ENCODE measurements at places on chromosomes 5 and 9.

DNA sequence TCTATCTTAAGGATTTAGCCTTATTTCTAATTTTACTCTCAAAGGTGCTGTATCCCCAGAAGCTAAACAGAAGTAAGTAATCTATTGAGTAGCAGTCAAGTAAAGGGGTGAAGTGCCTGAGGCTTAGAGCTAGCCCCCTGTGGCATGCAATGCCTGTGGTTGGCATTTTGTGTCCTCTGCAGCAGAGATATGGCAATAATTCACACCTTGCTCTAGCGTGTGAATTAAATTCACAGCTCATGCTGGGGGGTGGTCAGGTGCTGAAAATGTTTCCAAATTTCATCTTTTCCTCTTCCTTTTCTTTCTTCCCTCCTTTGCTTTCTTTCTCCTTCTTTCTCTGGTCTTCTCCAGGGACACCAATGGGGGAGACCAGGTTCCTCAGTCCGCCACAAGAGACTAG lies 262.1 kb downstream of the GABRB2 start:
- no peak for DNase-seq

DNA sequence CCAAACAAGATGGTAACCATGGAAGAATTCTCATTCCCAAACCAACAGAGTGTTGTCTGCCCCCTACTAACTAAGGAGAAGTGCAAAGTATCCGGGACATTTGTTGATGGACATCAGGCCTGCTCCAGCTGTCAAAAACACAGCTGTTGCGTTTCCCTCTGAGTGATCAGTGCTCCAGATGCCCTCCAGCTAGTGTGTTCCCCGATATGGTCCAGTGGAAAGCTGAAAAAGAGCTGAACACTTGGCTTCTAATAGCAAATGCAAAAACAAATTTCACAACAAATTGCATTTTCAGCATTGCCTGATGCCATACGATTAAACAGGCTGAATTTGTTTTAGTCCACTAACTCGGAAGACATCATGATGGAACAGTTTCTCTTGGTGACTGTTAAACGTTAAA lies 1398.7 kb downstream of the PTPRD start:
- no peak for DNase-seq

DNA sequence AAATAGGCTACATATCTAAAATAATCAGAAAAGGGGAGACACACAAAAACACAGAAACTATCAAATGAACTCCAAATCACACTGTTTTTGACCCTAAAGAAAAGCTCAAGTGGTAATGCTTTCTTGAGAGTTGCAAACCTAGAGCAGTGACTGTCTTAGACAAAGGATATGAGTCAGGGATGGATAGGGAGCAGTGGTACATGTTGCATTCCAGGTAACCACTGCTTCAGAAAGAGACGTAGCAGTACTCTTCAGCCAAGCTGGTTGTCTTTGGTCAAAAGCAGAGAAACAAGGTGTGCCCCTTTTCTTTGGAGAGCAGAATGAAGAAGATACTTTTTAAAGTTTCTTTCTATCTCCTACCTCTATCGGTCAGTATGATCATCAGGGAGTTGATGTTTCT lies 1003.6 kb downstream of the CDH9 start:
- DNase-seq: no peak

GRCh38 chr5:54514291-54514690 lies 3.3 kb upstream of the SNX18 start:
- no peak for DNase-seq

- DNase-seq: no peak
Observed at GRCh38 chr9:129276486-129277230, 98.6 kb upstream of the IER5L start.

DNA sequence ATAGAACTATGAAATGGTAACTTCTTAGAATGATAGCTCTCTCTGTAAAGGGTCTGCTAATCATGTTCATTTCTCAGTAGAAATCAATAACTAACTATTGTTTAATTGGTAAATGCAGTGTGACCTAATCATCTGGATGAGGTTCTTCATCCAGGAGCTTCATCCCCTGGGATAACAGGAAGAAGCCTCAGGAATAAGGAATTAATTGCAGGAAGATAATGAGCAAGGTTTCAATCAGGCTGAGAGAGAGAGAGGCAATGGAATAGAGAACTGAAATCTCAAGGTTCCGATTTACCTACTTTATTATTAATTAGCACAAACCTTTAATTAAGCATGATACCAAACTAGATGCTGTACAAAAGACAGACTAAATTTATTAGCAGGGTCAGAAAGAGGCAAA lies 499.7 kb downstream of the MAT2B start:
- no peak for DNase-seq

Data from cortex of kidney (tissue), 1 donor.